ENCODE measurements at places on chromosomes 12 and 14.
A peak's percentile ranks its signal among the peaks of the same experiment; 100 is the strongest.

GRCh38 chr12:53495903-53496751 is 3.1 kb downstream of the MAP3K12 start:
- DNase-seq = peak; percentile 44

GRCh38 chr14:64196814-64197411 is 97.3 kb downstream of the ESR2 start:
- DNase-seq = peak; percentile 95

- no peak for DNase-seq
These were observed 41.7 kb downstream of the PPM1H start for GRCh38 chr12:62893276-62893675.

DNA sequence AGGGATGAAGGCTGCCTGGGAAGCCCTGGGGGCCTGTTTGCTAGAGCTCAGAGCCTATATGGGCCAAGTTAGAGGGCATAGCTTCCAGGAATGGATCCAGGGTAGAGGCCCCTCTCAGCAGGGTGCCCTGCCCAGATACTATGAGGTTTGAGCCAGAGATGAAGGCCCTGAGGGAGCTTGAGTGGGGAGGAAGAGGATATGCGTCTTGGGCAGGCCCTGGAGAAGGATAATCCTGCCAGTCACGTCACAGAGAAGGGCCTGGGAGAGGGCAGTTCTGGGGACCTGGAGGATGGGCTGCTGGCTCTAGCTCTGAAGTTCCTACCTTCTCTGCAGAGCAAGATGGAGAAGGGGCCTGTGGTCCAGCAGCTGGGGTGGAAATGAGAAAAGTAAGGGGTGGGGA is 5.9 kb upstream of the CACNB3 start:
- DNase-seq = no peak

- DNase-seq = no peak
These were observed 64.5 kb upstream of the VASH1 start for GRCh38 chr14:76696791-76697190.

DNA sequence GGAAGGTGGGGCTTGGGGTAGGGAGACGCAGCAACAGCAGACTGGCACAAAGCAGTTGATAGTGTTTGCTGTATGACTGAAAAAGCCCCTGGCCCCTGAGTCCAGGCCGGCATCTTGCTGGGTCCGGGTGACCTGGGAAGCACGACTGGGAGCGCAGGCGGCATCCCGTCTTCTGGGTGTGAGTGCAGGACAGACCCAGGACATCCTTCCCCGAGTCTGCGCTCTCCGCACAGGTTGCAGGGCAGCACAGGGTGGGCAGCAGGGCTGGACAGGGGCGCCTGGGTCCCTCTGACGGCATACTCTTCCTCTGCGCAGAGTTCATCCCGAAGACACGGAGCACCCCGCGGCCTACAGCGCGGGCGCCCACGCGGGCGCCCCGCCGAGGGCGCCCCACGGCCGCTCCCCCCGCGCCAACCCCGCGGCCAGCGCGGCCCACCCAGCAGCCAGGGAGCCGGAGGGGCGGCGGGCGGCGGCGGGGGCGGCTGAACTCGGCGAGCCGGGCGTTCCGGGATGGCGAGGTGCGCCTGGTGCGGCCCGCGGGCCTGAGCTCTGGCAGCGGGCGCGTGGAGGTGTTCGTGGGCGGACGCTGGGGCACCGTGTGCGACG is 9.2 kb upstream of the CYP46A1 start:
- DNase-seq = no peak

DNA sequence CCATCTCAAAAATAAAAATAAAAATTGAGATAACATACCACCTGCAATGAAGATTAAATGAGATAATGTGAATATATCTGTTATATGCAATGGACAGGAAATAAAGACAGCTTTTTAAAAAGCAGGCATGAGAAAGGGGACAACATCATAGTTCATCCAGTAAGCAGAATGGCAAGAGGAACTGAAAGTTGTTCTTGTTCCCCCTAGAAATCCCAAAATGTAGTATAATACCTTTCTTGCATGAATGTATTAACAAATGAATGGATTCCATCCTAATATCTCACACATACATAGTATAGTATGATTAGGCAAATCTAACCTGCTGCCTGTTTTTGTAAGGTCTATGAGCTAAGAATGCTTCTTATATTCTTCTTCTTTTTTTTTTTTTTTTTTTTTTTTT is 31.4 kb downstream of the FGD6 start:
- DNase-seq = no peak

GRCh38 chr12:114628199-114628598 is 55.8 kb downstream of the TBX3 start:
- DNase-seq = no peak

DNA sequence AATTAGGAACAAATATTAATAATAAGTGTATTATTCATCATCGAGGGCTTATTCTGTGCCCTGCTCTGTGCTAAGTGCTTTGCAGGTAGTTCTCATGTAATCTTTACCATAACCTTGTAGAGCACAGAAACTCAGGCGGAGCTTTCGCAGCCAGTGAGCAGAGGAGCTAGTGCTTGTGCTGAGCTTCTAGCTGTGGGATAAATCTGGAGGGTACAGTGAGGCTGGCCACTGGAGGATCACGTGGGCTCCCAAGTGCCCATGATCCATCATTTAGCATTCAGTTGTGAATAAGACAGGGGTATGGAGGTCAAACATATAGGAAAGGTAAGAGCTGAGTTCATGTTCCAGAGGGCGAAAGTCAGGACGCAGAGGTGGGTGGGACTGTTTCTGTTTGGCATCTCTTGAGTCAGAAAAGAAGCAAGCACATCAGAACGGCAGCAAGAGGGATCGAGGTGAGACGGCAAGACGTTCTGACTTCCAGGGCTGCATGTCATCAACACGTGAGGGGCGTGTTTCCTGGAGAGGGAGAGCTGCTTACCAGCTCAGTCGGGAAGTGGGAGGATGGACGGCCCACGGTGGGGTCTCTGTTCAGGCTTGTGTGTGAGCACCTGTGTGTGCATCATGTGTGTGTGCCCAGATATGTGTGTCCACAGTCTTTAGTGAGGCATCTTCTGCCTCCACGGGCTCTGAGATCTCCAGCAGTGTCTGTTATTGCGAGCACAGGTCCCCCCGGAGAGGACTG is 16.8 kb upstream of the KRT80 start:
- no peak for DNase-seq

- DNase-seq = no peak
These were observed 1568.2 kb upstream of the SEL1L start for GRCh38 chr14:83101846-83102245.

- DNase-seq = no peak
These were observed 38.4 kb downstream of the ZFHX2 start for GRCh38 chr14:23513005-23513817.
